WTC11 (cell line): ENCODE measurements at places on chromosomes 7 and 10. TPM values are rescaled to one million over a fixed set of nuclear protein-coding genes. Genes with fewer than 3 reads are reported as not detected.

- H3K36me3 ChIP-seq, result peaks cover 34% of the 10 kb centered on the region
- peak within 1 kb of the TSS; percentile 96 for H3K4me3 ChIP-seq
- no peaks in the 10 kb centered on the region for H3K27me3 ChIP-seq
- peaks cover 11% of the 10 kb centered on the region for H3K4me1 ChIP-seq
These were observed at the start of gene GSTO2 for GRCh38 chr10:104268713-104269645. TSS of gene GSTO2 (plus strand) at chr10:104269184. CDS start at chr10:104274916, 5,732 bp downstream.

DNA sequence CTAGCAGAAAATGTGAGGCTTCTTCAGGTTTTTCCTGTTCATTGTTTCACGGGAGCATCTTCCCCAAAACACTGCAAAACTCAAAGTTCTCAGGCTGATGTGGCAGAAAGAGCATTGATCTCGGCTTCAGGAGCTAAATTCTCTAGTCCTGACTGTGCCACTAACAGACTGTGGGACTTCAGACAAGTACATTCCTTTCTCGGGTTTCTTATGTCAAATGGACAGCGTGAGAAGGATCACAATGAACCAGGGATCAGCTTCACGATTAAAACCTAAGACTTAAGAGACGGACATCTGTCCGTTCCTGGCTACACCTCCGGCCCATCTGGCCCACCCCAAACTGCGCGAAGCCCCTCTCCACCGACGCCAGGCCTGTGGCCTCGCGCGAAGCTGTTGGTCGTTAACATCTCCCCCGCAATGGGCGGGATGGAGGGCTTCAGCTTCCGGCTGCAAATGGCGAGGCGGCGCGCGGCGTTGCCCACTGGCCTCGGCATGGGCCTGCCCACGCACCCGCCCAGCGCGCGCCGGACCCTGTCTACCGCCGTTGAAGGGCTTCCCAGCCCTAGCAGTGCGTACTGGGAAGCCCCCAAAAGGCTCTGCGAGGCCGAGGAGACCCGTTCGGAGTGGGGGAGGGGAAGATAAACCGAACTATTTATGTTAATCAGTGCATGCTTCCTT lies 549 bp upstream of the DDX50 start:
- H3K27me3 ChIP-seq, result peaks cover 6% of the 10 kb centered on the region
- DNase-seq, result no peak
- no peaks in the 10 kb centered on the region; the same call in 1 of the 2 replicates for H3K36me3 ChIP-seq
- H3K4me3 ChIP-seq, result peak overlapping the region; percentile 97

DNA sequence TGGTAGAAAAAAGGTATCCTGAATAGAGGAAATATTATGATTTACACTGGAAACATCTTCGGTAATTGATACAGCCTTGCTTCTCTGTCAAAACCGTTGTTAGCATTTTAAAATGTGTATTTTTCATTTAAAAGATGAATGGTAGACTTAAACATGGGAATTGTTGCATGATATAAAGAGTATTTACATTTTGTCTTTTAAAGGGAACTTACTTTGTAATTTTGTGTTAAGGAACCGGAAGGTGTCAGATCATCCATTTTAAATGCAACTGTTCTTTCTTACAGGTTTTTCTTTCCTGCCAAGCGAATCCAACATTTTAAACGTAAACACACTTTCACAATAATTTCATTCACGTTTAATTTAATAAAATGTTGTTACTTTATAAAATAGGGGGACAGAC lies 1.8 kb upstream of the IGF2BP3 start:
- H3K27ac ChIP-seq, result peak overlapping the region; percentile 97
- no peaks in the 10 kb centered on the region for H3K27me3 ChIP-seq
- H3K4me1 ChIP-seq, result peaks cover 22% of the 10 kb centered on the region
- peaks cover 9% of the 10 kb centered on the region for H3K36me3 ChIP-seq

GRCh38 chr10:43226441-43226840 lies 40.4 kb downstream of the RASGEF1A start:
- H3K27ac ChIP-seq, result no peak overlapping the region
- H3K36me3 ChIP-seq, result no peaks in the 10 kb centered on the region
- peak; percentile 3 for DNase-seq
- H3K4me1 ChIP-seq, result peaks cover 11% of the 10 kb centered on the region
- H3K27me3 ChIP-seq, result peaks cover 39% of the 10 kb centered on the region
- no peak overlapping the region for H3K4me3 ChIP-seq

GRCh38 chr10:7389844-7390243 lies 21.0 kb downstream of the SFMBT2 start:
- DNase-seq, result no peak
- H3K4me3 ChIP-seq, result no peak overlapping the region
- H3K36me3 ChIP-seq, result no peaks in the 10 kb centered on the region
- H3K27me3 ChIP-seq, result no peaks in the 10 kb centered on the region; the same call in 1 of the 2 replicates

DNA sequence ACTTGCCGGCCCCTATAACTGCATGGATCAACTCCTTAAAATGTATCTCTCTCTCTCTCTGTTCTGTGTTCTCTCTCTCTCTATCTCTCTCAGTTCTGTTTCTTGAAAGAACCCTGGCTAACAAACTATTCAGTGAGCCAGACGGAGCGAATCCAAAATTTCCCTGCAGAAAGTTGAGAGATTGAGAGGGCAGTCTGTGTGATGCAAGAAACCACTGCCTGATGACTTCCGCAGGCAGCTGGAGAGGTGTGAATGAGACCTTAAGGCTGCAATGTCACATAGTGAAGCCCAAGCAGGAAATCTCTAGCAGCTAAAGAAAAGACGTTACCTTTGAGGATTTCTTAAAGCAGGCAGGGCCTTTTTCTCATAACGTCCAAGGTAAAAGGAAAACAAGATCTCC lies 17.3 kb downstream of the FAM107B start:
- no peaks in the 10 kb centered on the region for H3K27me3 ChIP-seq
- no peaks in the 10 kb centered on the region for H3K36me3 ChIP-seq
- no peak overlapping the region for H3K27ac ChIP-seq
- no peak for DNase-seq
- no peak overlapping the region for H3K4me3 ChIP-seq

DNA sequence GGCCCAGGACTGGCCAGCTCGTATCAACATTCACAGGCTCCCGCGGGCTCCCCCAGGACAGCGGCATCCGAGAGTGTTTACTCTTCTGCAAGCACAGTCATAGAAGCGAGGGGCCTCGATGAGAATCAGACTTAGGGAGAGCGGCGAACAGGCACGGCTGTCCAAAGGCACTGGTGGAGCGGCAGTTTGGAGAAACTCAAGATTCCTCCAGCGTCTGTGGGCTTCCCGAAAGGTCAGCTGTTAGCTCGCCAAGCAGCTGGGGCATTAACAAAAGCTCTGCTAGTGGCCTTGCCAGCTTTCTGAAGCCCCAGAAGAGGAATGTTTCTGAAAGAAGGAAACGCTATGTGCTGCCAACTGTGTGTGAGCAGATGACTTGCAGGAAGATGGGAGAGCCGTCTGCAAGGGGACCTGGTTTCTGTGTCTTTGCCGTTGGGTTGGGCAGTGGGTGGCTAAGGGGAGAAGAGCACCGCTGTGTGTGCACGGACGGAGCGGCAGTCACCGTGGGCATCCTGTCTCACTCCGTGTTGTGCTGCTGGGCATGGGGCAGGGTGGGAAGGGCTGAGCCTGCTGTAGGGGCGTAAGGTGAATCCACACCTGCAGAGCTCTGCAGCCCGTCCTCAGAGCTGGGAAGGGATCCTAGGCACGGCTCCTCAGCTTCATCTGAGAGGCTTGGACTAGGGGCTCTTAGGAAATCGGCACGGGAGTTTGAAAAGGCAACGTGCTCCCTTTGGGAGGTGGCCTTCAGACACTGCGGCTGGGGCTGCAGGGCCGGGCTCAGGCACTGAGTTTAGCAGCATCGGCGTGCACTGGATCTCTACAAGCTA lies 42.1 kb downstream of the AMZ1 start:
- H3K27ac ChIP-seq, result peak overlapping the region; percentile 76
- peaks cover 56% of the 10 kb centered on the region for H3K36me3 ChIP-seq
- H3K27me3 ChIP-seq, result no peaks in the 10 kb centered on the region
- H3K4me1 ChIP-seq, result peaks cover 22% of the 10 kb centered on the region

The SPDYE1 gene
- total RNA-seq, result 0.07 TPM in 1 of 3 replicates, not detected in the others

DNA sequence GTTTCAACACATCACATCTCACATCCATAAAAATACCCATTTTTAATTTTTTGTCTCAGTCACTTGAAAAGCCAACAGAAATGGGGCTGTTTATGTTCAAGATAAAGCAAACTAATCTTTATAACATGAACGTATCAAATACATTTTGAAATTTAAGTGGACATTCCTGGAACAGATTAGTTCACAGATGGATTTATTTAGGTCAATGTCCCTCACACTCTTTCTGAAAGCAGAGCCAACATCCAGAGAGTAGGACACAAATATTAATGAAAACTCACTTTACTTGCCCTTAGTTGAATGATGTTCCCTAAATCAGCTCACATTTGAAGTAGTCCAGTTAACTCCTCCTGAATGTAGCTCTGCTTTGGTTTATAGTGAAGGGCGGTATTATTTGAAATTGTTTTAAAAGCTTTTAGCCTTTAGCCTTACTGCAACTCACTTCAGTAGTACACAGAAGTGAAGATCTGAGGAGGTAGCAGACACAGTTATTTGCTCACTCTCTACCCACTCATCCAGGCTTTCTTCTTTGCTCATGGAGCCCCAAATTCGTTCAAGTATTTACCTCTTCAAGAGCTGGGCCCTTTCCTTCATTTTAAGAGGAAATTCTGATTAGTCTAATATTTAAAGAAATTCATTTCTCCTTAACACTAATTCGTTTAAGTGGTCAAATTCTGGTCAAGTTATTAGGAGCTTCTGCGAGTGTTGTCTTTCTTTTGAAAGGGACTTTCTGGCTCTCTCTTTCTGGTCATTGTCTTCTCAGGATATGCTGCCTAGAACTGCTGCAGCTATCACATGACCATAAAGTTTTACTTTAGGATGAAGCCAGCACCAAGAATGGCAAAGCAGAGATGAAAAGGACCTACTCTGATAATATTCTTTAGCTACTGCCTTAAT lies 180.6 kb upstream of the AGR3 start:
- no peaks in the 10 kb centered on the region for H3K36me3 ChIP-seq
- DNase-seq, result no peak
- no peak overlapping the region for H3K27ac ChIP-seq
- no peak overlapping the region for H3K4me3 ChIP-seq

DNA sequence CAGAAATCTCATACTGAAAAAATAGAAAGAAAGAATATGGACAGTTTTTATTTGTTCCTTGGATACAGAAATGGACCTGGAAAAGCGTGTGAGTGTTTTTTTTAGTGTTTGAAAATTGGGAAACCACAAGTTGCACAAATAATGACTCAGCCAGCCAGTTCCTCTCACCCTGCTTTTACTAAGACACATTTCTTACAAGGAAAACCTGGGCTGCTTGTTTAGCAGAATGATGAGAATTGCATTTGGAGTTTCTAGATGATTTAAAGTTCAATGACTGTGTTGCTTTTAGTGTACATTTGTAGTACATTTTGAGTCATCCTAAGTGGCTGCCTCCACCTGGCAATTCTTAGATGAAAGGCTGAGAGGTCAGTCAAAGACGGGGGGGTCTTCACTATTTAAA lies 218.7 kb downstream of the ABCA13 start:
- H3K27me3 ChIP-seq, result no peaks in the 10 kb centered on the region
- no peaks in the 10 kb centered on the region for H3K36me3 ChIP-seq
- H3K4me1 ChIP-seq, result no peaks in the 10 kb centered on the region
- no peak overlapping the region for H3K4me3 ChIP-seq
- no peak for DNase-seq

DNA sequence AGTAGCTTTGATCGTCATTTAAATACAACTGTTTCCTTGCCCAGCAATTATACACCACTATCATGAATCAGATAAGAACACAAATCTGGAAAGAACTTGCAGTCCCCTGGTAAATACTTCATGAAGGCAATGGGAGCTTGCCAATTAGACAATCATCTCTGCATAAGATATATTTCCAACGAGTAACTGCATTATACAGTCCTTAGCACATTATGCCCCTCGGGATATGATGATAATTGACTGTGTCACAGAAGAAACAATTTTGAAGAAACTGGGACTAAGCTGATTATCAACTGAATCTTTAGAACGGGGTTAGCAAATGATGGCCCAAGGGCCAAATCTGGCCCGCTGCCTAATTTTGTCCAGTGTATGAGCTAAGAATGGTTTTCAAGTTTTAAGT lies 155.7 kb downstream of the TRIL start:
- no peaks in the 10 kb centered on the region for H3K4me1 ChIP-seq
- no peak overlapping the region for H3K27ac ChIP-seq
- H3K4me3 ChIP-seq, result no peak overlapping the region

DNA sequence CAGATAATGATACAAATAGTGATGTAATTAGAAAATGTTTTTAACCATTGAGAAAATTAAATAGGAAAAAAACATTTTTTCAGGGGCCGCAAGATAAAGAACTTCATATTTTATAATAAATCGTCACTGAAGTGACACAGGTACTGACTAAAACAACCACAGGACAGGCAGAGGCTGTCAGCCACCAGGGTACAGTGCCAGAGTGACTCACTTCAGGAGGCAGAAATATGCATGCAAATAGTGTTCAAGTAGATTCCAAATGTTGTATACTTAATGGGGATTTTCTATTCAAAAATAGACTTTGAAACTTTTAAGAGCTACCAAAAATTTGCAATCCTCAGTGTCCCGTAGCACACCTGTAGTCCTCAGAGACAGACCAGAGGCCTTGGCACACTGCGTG lies 68.6 kb downstream of the FRMPD2 start:
- H3K27me3 ChIP-seq, result no peaks in the 10 kb centered on the region; the same call in 1 of the 2 replicates
- DNase-seq, result no peak
- no peak overlapping the region for H3K4me3 ChIP-seq
- H3K27ac ChIP-seq, result no peak overlapping the region

GRCh38 chr7:16471933-16472332 lies 6.4 kb upstream of the SOSTDC1 start:
- no peak for DNase-seq
- H3K4me1 ChIP-seq, result peaks cover 10% of the 10 kb centered on the region
- 0 out of 2 replicates have a peak, but pooled peaks cover 3% of the 10 kb centered on the region for H3K27me3 ChIP-seq
- H3K27ac ChIP-seq, result no peak overlapping the region

The LLCFC1 gene
- not detected in 3 replicates for total RNA-seq

DNA sequence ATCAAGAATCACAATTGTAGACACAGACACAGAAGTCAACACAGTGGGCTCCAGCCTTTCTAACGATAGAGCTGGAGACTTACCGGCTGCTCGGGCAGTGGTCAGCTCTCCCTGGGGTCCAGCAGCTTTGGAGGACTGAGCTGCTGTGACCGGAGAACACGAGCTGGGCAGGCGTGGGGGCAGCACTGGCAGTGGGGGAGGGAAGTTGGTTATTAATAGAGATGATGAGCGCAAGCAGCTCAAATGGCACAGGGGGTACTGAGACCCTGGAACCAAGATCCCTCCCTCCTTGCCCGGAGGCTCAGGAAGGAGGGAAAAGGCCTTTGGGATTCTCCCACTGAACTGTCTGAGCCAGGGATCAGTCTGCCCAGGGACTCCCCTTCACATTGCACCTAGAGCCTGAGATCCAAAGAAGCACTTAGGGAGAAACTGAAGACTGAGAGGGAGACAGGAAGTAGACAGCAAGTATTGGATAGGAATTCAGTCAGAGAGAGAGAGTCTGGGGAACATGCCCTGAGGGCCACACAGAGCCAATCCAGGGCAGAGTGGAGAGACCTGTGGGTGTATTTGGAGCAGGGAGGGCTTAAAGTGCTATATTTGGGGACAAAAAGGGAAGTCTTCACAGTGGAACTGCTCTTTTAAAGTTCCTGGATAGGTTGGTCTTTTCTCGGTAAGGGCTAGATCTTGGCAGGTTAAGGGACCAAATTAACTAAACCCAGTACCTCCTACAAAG lies at the start of gene MYOZ1:
Gene MYOZ1 (minus strand): TSS at position 147 of the 733 bp plus-strand sequence. CDS start 1,457 bp downstream, outside the sequence.
- no peaks in the 10 kb centered on the region; the same call in 1 of the 2 replicates for H3K27me3 ChIP-seq
- H3K4me3 ChIP-seq, result no peak within 1 kb of the TSS
- H3K36me3 ChIP-seq, result no peaks in the 10 kb centered on the region
- DNase-seq, result no peak

- H3K4me1 ChIP-seq, result peaks cover 42% of the 10 kb centered on the region
- H3K27ac ChIP-seq, result no peak overlapping the region
- peak; percentile 83 for DNase-seq
- H3K36me3 ChIP-seq, result no peaks in the 10 kb centered on the region
- H3K4me3 ChIP-seq, result no peak overlapping the region
- peaks cover 7% of the 10 kb centered on the region; the same call in 1 of the 2 replicates for H3K27me3 ChIP-seq
These were observed 137.9 kb upstream of the MKI67 start for GRCh38 chr10:128263891-128264688.
